ENCODE measurements at places on chromosomes 13 and 19.

- DNase-seq, result no peak
Measured at GRCh38 chr19:11453468-11454341, 18.3 kb downstream of the PRKCSH start.

- DNase-seq, result no peak
Measured at GRCh38 chr13:67210208-67210607, 19.9 kb downstream of the PCDH9 start.

- DNase-seq, result no peak
Measured at GRCh38 chr13:73708393-73708985, 425.7 kb downstream of the KLF12 start.

DNA sequence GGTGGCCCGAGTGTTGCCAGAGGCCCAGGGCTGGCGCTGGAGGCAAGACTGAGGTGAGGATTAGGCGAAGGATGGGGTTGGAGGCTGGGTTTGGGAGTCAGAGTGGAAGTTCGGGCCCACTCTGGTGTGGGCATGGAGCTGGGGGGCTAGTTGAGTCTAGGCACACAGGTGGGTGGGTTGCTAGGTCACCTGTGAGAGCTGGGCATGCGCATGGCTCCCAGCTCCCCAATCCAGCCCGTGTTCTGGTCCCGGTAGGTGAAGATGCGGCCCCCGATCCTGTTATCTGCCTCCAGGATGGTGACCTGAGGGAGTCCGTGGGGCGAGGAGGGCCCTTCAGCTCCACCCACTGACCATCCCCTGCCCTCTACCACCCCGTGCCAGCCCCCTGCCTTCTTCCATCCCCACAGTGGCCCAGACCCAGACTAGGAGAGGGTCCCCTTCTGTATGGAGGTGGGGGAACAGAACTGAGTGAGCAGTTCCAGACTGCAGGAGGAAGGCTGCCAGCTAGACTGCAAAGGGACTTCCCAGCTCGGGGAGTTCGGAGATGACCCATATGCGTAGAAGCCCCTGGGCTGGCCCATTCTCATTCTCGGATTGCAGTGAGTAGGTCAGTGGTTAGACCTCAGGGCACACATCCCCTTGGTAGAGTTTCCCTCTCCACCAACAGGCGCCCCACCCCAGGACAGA, 1.7 kb downstream of the IL4I1 start:
- DNase-seq, result no peak

DNA sequence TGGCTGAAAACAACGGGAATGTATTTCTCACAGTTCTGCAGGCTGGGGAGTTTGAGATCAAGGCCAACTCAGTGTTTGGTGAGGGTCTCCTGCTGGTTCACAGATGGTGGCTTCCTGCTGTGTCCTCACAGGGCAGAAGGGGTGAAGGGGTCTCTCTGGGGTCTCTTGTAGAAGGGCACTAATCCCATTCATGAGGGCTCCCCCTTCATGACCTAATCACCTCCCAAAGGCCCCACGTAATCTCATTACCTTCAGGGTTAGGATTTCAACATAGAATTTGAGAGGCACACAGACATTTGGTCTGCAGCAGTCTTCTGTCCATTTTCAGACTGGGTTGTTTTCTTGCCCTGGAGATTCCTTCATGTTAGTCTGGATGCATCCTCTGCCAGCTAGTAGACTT, 11.6 kb downstream of the ZNF444 start:
- DNase-seq, result no peak

Data from activated CD8-positive, alpha-beta memory T cell treated with anti-CD3 and anti-CD28 coated beads for 48 hours (primary cell).